ENCODE measurements at places on chromosomes 16 and 17.

- no peak for DNase-seq
Observed at GRCh38 chr16:48131201-48131935, 24.4 kb downstream of the ABCC12 start.

GRCh38 chr17:13746404-13746803, 144.7 kb upstream of the HS3ST3A1 start:
- DNase-seq, result no peak

DNA sequence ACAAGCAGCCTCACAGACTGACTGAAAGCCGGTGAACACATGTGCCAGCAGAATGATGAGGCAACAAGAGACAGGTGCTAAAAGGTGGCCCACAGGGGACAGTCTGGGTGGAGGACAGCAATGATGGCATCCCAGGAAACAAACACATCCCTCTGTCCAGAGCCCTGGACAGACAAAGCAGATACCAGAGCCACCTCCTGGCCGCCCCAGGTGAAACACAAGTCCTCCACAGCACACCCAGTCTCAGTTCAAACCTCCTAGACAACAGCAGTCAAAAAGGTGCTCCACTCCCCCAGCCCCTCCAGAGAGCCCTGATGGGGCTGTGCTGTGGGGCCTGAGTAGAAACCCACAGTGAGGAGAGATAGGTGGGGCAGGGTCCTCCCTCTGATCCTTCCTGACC, 20.3 kb upstream of the CDH5 start:
- no peak for DNase-seq

DNA sequence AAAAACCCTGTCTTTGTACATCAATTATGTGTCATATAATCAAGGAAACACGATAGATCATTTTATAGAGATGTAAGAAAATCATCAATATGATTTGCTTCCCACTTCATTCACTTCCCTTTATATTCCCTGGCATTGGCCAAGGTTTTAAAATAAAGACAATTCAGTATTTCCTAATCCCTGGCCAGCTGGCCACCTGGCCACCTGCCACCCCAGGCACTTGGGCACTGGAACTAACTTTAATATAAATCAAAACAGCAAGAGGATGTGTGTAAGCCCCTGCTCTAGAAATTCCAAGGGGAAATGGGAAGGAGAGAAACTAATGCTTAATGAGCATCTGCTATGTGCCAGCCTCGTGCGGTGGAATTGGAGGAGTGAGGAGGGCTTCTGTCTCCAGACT, 58.6 kb upstream of the TOB1 start:
- peak; percentile 66 for DNase-seq

DNA sequence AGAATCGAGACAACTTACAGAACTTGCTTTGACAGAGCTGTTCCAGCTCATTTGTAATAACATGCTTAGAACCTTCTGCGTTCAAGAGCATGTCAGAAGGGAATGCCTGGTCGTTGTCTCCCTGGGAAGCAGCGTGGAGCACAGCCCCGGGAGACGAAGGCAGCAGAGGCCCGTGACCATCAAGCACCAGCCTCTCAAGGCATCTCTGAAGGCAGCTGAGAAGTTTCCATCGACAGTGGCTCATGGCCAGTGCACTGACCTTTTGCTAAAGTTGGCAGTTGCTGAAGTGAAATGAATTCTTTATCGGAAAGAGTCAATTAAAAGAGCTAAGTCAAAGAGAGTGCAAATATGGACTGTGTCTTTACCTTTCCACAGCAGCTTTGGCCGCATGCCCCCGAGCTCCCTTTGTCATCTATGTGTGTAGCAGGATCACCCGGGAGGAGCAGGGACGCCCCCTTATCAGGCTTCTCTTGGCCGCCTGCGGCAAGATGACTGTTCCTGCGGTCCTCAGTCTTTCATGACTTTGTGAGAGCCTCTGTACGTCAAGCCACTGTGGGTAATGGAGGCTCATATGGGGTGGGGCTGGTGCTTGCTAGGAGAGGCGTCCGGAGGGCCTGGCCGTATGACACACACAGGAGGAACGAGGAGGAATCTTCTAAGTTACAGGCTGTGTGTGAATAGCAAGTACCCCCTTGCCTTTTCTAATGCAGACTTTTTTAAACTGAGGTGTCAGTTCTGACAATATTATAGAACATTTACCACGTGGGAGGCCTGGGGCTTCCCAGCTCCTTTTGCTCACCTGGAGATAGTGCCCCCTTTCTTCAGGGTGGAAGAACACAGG, 54.2 kb downstream of the LDHD start:
- peak; percentile 92 for DNase-seq

DNA sequence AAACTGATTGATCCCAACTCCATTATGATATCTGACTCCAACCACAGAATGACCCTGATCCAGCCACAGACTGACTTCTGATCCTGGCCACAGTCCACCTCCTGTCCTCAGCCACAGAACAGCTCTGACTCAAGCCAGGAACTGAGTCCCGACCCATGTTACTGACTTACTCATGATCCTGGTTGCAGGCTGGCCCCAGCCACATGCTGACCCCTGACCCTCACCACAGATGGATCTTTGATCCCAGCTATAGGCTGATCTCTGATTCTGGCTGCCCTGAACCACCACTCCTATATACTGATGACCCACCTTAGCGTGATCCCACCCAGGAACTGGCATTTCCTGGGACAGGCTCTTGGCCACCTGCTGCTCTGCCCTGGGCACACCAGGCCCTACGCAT, 32.2 kb upstream of the IL21R start:
- no peak for DNase-seq

GRCh38 chr17:17935321-17936271, 36.6 kb downstream of the TOM1L2 start:
- DNase-seq, result no peak

DNA sequence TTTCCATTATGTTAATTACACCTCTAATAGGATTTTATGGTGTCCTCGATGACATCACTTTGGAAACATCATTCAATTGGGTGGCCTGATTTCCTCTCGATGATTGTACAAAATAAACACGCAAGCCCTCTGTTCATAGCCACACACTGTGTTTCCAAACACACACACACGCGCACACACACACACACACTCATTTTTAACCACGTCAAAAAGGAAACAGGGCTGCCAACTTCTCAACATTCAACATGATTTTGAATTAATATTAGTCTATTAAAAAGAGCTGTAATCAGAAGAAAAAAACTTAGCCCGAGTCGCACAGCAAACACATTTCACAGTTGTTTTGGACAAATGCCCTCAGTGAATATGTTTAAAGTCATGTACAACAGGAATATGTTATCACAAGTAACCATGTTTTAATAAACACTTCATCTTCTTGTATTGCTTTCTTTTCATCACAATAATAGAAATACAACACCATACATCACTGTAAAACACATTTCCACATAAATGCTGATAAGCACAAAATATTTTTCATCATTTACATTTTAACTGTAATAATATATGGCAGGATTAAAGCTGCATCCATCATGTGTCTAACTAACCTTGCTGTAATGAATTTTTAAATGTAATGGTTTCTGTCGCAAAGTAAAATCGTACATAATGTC, 219.1 kb upstream of the IRX3 start:
- DNase-seq, result no peak

DNA sequence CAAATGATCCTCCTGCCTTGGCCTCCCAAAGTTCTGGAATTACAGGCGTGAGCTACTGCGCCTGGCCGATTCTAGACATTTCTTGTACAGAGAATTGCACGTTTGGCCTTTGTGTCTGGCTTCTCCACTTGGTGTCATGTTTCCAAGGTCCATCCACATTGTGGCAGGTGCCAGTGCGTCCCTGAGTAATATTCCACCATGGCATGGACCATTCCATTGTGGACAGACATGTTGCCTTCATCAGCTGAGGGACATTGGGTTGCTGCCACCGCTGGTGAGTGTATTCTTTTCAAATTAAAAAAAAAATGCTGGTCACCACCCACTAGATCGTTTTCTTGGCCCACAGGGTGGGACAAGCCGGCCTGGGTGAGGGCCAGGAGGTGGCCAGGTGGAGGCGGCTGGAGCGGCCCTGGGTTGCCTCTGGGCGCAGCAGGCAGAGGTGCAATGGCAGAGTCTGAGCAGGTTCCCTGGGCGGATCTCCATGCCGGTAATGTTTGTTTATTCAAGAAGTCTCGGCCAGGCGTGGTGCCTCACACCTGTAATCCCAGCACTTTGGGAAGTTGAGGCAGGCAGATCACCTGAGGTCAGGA, 274.1 kb downstream of the SEC14L1 start:
- DNase-seq, result no peak

DNA sequence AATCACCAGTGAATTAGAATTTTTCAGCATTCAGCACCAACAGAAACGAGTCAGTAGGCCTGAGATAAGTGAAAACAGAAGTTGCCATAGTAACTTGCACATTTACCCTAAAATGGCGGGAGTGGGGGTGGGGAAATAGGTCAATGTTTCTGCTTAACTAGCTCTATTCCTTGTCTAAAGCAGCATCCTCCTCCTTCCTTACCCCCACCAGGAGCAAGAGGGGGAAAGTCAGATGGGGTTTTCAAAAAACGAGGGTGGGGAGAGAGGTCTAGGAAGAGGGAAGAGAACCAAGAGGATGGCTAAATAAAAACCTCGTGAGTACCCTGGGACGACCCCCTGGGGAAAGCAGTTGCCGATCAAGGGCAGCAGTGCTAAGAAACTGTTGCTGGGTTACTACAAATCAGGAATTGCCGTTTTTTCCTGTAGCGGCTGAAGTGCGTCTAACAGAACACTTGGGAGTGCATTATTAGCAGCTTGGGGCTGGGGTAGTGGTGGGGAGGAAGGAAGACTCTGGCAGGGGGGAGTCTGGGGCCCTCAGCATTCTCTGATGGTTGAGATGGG, 34.4 kb upstream of the MNT start:
- no peak for DNase-seq

DNA sequence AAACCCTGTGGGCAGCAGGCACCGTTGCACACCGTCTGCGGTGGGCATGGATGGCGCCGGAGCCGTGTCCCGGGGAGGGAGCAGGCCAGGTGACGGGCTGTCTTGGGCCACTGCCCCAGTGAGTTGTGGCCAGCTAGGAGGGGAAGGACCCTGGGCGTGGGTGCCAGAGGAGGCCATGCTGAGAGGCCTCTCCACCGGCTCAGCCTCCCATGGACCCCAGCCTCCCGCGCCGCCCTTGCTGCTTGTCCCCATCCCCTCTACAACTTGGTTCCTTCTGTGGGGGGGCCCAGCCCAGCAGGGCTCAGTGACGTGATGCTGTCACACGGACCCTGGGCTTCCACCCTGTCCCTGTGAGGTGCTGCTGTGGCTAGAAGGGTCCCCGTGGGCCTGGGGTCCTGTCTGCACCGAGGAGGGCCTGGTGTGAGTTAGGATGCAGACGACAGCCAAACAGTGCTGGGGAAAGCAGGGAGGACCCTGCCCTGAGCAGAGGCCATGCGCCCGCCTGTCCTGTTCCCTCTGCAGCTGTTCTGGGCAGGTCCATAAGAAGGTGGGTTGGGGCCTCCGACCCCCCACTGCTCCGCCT, 11.3 kb downstream of the UBE2I start:
- no peak for DNase-seq

DNA sequence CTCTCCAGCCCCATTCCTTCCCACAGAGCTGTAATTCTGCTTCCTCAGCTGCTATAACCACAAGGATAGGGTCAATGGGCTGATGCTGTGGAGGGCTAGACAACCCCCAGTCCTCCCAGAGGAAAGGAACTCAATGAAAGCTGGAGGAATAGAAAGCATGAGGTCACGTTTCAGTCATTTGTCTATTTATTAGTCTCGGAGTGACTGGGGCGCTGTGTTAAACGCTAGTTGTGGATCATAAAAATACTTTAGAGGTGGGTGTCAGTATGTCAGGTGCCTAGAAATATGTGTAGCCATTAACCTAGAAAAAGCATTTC, 787 bp upstream of the CCL3L1 start:
- DNase-seq, result no peak

GRCh38 chr17:39525801-39526506, 64.7 kb downstream of the CDK12 start:
- no peak for DNase-seq

DNA sequence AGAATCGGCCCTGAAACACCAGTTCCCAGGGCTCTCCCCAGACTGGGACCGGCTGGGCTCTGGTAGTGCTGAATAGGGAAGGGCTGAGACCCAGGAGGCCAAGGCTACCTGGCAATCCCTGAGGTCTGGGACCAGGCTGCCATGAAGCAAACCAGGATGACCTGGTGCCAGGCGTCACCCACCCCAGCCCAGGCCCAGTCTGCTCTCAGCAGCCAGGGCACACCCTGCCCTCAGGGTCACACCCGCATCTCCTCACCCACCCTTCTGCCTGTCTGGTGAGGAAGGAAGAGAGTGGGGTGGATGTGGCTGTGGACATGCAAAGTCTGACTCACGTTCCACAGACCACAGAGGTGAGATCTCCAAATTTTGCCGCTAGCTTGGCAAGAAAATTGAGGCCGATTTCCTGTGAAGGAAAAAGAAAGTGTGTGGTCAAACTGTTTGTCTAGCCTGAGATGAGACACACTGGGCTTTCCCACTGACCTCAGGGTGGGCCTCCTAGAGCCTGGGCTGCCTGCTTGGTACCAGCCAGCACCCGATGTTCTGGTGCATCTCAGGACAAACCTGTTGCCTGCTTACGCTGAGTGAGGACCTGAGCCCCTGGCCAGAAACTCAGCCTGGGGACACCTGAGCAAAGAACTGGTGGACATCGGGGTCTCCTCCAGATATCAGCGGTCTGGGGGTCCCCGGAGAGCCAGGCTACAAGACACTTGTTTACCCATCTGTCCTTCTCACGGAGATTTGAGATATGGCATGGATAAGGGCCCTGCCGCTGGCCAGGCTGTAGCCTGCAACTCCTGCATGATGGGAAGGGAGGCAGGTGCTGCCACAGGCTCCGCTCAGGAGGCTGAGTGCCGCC, 6.3 kb upstream of the RAB37 start:
- DNase-seq, result no peak

DNA sequence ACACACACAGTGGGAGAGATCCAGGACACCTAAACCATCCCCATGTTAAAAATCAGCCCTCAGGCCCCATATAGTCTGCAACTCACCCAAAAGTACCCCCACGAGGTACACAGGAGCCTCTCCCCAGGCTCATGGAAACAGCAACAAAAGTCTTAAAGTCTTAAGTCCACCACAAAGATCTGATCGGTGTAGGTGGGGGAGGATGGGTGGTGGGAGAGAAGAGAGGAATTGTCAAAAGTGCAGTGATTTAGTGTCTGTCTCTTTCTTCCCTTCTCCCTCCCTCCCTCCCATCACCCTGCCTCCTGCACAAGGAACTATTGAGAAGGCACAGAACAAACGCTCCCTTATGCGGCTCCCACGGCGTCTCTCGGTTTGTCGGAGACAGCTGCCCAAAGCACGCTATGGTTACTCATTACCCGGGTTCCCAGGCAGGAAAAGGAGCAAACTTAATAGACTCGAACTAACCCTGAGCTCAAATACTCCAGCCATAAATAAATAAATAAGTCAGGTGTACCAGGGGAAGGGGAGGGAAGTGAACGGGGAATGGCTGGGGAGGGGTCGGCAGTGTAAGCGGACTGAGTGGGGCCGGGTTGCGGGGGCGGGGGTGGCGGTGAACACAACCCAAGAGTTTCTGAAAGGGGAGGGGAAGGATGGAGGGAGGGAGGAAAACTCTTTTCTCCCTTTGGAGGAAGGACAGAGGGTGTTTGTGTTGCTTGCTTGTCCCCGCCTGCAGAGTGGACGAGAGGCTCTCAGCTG, 477.4 kb downstream of the SLC39A11 start:
- DNase-seq, result no peak

GRCh38 chr16:85502357-85502756, 110.8 kb upstream of the GSE1 start:
- no peak for DNase-seq

- no peak for DNase-seq
Observed at GRCh38 chr16:79707876-79708275, 107.3 kb upstream of the MAF start.

- DNase-seq, result peak; percentile 84
Observed at GRCh38 chr17:81959362-81960129, 1.4 kb downstream of the NOTUM start.

Measured in right lobe of liver (tissue), 6 donors.